ENCODE measurements at places on chromosomes 1 and 21. TPM values are rescaled to one million over a fixed set of nuclear protein-coding genes. Genes with fewer than 3 reads are reported as not detected.

- H3K36me3 ChIP-seq: peaks cover 22% of the 10 kb centered on the region
- peaks cover 21% of the 10 kb centered on the region for H3K4me1 ChIP-seq
- peak overlapping the region; percentile 75 for H3K27ac ChIP-seq
These were observed 1.6 kb upstream of the IER5 start for GRCh38 chr1:181086926-181087325.

DNA sequence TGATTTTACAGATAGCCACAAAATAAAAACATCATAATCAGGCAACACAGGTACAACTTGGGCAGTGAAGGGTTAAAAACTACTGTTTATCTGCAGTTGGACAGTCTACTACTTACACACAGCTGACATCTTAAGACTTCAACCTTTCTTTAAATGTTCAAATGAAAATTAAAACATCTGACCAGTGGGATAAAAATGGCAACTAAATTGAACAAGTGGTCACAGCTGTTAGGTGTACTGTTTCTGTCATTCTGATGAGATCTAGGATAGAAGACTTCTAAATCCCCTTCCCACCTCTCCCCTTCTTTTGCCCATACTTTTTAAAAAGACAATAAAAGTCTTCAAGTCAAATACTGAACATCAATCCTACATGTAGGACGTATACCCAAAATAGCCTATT is 56.2 kb downstream of the ENAH start:
- H3K27me3 ChIP-seq: no peaks in the 10 kb centered on the region
- H3K4me1 ChIP-seq: peaks cover 13% of the 10 kb centered on the region
- DNase-seq: no peak

- H3K36me3 ChIP-seq: no peaks in the 10 kb centered on the region
- no peaks in the 10 kb centered on the region for H3K4me1 ChIP-seq
- H3K27ac ChIP-seq: no peak overlapping the region
These were observed 10.2 kb upstream of the UBL4B start for GRCh38 chr1:110102081-110102480.

DNA sequence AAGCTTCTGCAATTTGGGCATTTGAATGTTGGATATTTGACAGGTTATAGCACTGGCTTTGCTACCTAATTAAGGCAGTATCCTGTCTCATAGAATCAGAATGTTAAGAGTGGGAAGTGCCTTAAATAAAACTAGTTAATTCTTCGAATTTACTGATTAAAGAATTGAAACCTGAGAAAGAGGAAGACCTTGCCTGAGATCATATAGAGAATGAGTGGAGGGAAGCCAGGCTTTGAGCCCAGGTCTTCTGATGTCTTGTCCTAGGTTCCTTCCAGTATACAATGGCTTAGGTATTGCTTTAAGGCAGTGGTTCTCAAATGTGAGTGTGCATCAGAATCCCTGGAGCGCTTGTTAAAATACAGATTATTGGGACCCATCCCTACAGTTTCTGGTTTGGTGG is 20.9 kb upstream of the SH3BGRL3 start:
- peaks cover 4% of the 10 kb centered on the region for H3K36me3 ChIP-seq
- H3K27ac ChIP-seq: no peak overlapping the region
- H3K27me3 ChIP-seq: no peaks in the 10 kb centered on the region
- H3K4me1 ChIP-seq: no peaks in the 10 kb centered on the region
- H3K4me3 ChIP-seq: no peak overlapping the region
- no peak for DNase-seq

GRCh38 chr1:246078126-246078887 is 428.8 kb downstream of the SMYD3 start:
- H3K27me3 ChIP-seq: no peaks in the 10 kb centered on the region
- 0 out of 2 replicates have a peak, but pooled peaks cover 3% of the 10 kb centered on the region for H3K36me3 ChIP-seq
- H3K4me3 ChIP-seq: no peak overlapping the region
- no peak for DNase-seq
- H3K4me1 ChIP-seq: no peaks in the 10 kb centered on the region

DNA sequence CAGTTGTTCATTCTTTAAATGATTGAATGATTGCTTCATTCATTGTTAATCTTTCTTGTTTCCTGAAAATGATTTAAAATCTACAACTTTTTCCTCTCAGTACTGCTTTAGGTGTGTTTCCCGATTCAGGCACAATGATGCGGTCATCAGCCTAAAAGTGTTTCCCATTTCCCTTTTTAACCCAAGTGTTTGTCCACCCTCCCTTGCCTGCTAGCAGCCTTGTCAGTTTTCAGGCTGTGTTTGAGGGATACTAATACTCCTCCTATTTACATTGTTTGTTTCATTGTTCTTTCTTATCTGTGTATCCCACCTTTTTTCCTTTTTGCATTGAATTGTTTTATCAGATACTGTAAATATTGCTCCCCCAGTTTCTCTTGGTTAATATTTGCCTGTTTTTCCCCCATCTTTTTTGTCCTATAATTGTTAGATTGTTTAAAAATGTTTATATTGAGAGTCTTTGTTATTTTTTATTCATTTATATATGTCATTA is 131.1 kb downstream of the KIAA0319L start:
- no peak overlapping the region for H3K27ac ChIP-seq
- H3K4me3 ChIP-seq: no peak overlapping the region
- peaks cover 16% of the 10 kb centered on the region for H3K36me3 ChIP-seq
- no peaks in the 10 kb centered on the region for H3K27me3 ChIP-seq
- no peak for DNase-seq

Gene PALMD
- total RNA-seq: not detected

Gene FCRL4
- total RNA-seq: not detected

DNA sequence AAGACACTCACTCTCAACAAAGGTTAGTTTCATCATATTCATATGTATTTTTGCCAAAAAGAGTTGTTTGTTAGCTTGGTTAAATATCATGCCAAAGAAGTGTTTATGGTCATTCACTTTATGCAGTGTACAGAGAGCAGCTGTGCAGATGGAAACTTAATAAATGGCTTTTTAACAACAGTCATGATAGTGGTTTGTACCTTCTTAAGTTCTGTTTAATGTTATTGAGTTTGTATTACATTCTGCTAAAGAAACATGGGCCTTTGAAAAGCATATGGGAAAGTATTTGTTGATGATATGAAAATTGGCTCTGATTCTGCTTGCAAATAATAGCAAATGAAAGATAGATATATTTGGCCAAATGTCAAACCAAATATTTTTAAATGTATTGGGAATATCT is 607.3 kb downstream of the NCAM2 start:
- H3K27ac ChIP-seq: no peak overlapping the region
- H3K36me3 ChIP-seq: no peaks in the 10 kb centered on the region
- no peaks in the 10 kb centered on the region for H3K27me3 ChIP-seq
- no peaks in the 10 kb centered on the region for H3K4me1 ChIP-seq

GRCh38 chr1:12601700-12602658 is 16.0 kb downstream of the DHRS3 start:
- no peaks in the 10 kb centered on the region for H3K27me3 ChIP-seq
- no peaks in the 10 kb centered on the region for H3K36me3 ChIP-seq
- no peak overlapping the region for H3K4me3 ChIP-seq
- H3K27ac ChIP-seq: no peak overlapping the region

Gene SEC16B
- total RNA-seq: 1.5 TPM

DNA sequence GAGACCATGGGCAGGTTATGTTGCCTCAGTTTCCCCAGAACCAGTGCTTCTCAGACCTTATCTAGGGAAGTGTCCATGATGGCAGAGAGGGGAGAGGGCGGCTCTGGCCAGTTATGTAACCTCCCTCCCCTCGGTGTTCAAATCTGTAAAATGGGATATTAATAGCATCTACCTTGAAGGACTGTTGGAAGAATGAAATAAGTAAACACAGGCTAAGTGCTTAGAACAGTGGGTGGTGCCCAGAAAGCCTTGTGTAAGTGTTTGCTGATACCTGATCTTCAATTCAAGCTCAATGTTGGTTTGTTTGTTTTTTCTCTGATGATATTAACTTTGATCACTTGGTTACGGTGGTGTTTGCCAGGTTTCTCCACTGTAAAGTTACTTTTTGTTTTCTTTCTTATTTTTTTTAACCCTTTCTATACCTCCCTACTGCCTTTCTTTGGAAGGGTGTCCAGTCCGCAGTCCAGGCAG is 34.9 kb downstream of the EPHA2 start:
- DNase-seq: peak; percentile 19
- peaks cover 19% of the 10 kb centered on the region for H3K36me3 ChIP-seq
- H3K4me1 ChIP-seq: peaks cover 28% of the 10 kb centered on the region
- H3K4me3 ChIP-seq: no peak overlapping the region
- H3K27me3 ChIP-seq: no peaks in the 10 kb centered on the region

- no peaks in the 10 kb centered on the region for H3K27me3 ChIP-seq
- H3K4me1 ChIP-seq: peaks cover 38% of the 10 kb centered on the region
- peak overlapping the region; percentile 55 for H3K27ac ChIP-seq
- no peaks in the 10 kb centered on the region for H3K36me3 ChIP-seq
- peak overlapping the region; percentile 87 for H3K4me3 ChIP-seq
- peak; percentile 67 for DNase-seq
These were observed 859 bp downstream of the IFFO2 start for GRCh38 chr1:18955441-18956192.

DNA sequence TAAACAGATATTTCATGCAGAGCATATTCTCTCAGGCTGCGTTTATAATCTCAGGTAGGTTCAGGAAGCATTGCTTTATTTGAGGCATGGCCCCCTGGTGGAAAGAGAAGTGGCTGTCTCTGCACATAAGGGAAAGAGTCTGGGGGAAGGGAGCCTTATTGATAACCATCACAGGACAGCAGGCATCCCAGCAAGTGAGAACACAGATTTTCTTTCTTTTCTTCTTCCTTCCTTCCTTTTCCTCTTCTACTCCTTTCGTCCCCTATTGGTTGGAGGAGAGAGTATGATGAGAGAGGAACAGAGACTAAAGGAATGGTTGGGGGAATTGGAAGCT is 21.9 kb downstream of the TSNAX start:
- H3K4me3 ChIP-seq: no peak overlapping the region
- no peak overlapping the region for H3K27ac ChIP-seq
- H3K4me1 ChIP-seq: no peaks in the 10 kb centered on the region
- no peaks in the 10 kb centered on the region for H3K27me3 ChIP-seq

DNA sequence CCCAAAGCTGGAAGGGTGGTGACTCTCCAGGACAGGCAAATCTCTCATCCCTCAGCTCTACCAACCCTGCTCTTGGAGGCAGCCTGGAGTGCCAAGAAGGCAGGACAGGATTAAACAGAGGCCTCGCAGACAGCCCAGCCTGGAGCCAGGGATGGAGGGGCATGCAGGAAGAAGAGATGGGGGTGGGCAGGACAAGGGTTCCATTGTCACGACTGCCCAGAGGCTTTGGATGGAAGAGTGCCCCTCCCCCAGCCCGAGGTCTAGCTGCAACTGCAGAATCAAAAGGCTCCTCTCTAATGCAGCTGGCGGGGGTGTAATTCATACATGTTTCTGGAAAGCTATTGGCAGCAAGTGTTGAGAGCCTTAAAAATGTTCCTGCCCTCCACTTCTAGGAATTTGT is 8.8 kb downstream of the RAB7B start:
- no peaks in the 10 kb centered on the region for H3K36me3 ChIP-seq
- no peak overlapping the region for H3K27ac ChIP-seq
- no peak for DNase-seq
- 0 out of 2 replicates have a peak, but pooled peaks cover 7% of the 10 kb centered on the region for H3K4me1 ChIP-seq
- no peaks in the 10 kb centered on the region for H3K27me3 ChIP-seq

Gene TBX15
- total RNA-seq: 38.7 TPM

- no peak for DNase-seq
- H3K4me3 ChIP-seq: no peak overlapping the region
- H3K36me3 ChIP-seq: no peaks in the 10 kb centered on the region
- H3K4me1 ChIP-seq: peaks cover 42% of the 10 kb centered on the region
- no peak overlapping the region for H3K27ac ChIP-seq
These were observed 17.5 kb upstream of the ERRFI1 start for GRCh38 chr1:8043621-8044020.

Gene HOOK1
- not detected for total RNA-seq

Gene SUSD4
- total RNA-seq: 3.9 TPM

Gene WNT4
- 0.32 TPM for total RNA-seq

- no peak overlapping the region for H3K4me3 ChIP-seq
- no peak overlapping the region for H3K27ac ChIP-seq
- H3K27me3 ChIP-seq: no peaks in the 10 kb centered on the region
These were observed 54.6 kb downstream of the NTNG1 start for GRCh38 chr1:107195476-107195875.

Gene SPATA1
- not detected for total RNA-seq

DNA sequence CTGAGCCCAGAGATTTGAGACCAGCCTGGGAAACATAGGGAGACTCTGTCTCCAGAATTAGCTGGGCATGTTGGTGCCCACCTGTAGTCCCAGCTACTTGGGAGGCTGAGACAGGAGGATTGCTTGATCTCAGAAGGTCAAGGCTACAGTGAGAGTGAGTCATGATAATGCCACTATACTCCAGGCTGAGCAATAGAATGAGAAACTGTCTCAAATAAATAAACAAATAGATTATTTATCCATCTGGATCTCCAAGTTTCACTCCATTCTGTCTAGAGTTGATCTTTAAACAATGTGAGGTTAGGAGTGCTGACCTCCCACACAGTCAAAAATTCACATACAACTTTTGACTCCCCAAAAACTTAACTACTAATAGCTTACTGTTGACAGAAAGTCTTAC is 106.8 kb upstream of the PALMD start:
- no peaks in the 10 kb centered on the region for H3K4me1 ChIP-seq
- DNase-seq: no peak

DNA sequence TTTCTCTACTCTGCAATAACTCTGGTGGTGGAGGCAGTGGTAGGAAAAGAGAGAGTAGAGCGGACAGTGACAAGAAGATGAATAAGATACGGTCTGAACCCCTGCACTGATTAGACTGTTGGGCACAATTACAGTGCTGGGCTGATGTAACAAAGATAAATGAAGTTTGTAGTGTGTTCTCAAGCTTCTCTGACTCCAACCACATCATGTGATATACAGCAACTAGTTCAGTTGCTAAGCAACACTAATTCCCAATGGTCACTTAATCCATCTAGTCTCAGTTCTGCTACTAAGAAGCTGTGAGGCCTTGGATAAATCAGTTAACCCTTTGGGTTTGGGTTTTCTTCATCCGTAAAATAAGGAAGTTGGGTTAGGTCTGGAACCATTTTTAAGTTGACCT is 17.3 kb downstream of the DDR2 start:
- H3K4me3 ChIP-seq: no peak overlapping the region
- H3K4me1 ChIP-seq: peaks cover 5% of the 10 kb centered on the region
- no peak for DNase-seq
- H3K36me3 ChIP-seq: peaks cover 13% of the 10 kb centered on the region
- H3K27me3 ChIP-seq: no peaks in the 10 kb centered on the region

Gene TRAF3IP3
- total RNA-seq: not detected

- H3K4me1 ChIP-seq: no peaks in the 10 kb centered on the region
- no peak overlapping the region for H3K27ac ChIP-seq
- no peak overlapping the region for H3K4me3 ChIP-seq
- peaks cover 99% of the 10 kb centered on the region for H3K36me3 ChIP-seq
These were observed 12.9 kb downstream of the COPA start for GRCh38 chr1:160330119-160330518.

GRCh38 chr1:22776035-22776613 is 65.5 kb downstream of the EPHB2 start:
- H3K27ac ChIP-seq: no peak overlapping the region
- H3K4me3 ChIP-seq: no peak overlapping the region
- DNase-seq: no peak
- H3K4me1 ChIP-seq: peaks cover 11% of the 10 kb centered on the region
- H3K36me3 ChIP-seq: no peaks in the 10 kb centered on the region

DNA sequence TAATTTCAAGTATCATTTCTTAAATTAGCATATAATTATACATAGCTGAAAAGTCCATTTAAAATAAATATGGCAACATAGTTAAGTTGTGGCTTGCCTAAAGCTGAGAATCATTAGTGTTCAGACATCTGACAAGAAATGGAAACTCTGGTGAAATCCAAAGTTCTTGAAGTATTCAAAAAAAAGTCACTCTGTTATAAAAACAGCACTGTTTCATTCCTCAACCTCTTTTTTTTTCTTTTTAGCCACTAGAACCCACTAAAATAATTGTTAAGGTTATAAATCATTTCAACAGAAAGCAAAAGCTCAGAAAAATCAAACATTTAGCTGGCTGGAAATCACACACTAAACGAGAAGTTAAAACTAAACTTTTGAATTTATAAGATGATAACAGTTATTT is 476.7 kb downstream of the LTN1 start:
- no peaks in the 10 kb centered on the region for H3K4me1 ChIP-seq
- H3K4me3 ChIP-seq: no peak overlapping the region
- DNase-seq: no peak
- H3K27me3 ChIP-seq: no peaks in the 10 kb centered on the region
- H3K27ac ChIP-seq: no peak overlapping the region
- H3K36me3 ChIP-seq: no peaks in the 10 kb centered on the region
